ENCODE measurements at places on chromosomes 3 and 15.

GRCh38 chr3:151383956-151384355 is 597 bp downstream of the P2RY12 start:
- no peak for DNase-seq

DNA sequence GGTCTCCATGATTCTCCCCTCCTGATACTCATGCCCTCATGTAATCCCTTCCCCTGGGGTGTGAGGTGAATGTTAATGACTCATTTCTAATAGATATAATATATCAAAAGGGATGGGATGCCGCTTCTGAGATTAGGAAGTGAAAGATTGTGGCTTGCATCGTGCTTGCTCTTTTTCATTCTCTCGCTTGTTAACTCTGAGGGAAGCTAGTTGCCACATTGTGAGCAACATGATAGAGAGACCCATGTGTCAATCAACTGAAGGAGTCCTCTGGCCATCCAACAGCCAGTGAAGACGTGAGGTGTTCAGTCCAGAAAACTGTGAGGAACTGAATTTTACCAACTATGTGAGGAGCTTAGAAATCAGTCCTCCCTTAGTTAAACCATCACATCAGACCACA is 28.9 kb upstream of the DRD3 start:
- no peak for DNase-seq

DNA sequence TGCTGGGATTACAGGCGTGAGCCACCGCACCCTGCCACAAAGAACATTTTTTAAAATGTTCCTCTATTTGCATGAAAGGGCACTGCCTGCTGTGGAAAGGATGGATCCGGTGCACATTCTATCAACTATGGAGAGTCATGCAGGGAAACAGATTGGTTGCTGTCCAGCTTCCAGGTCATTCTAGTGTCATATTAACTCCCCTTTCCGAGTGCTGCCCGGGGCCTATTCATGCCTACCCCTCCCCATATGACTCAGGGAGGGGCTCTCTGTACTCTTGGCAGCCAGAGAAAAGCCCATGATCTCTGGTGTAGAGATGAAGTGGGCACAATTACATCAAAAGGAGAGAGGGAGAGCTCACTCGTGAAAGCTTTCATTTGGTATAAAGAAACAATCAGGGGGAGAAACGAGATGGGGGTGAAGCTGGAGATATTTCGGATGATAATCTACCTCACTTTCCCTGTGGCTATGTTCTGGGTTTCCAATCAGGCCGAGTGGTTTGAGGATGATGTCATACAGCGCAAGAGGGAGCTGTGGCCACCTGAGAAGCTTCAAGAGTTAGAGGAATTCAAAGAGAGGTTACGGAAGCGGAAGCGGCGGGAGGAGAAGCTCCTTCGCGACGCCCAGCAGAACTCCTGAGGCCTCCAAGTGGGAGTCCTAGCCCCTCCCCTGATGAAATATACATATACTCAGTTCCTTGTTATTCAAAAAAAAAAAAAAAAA is 16.1 kb upstream of the AHSG start:
- peak; percentile 96 for DNase-seq

DNA sequence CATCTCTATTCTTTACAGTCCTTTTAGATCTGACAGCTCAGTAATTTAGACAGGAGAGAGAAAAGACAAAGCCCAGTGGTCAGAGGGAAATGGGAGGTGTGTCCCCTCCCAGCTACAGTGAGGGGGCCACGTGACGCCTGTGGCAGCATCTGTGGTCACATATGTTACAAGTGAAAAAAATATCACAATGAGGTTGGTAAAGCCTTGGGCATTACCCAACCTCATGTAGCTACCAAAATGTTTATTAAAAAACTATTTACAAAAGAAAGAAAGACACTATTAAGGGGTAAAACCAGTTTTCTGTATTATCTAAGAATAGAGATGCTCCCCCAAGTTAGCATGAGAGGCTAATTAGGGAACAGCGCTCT is 42.9 kb upstream of the PLCL2 start:
- no peak for DNase-seq

DNA sequence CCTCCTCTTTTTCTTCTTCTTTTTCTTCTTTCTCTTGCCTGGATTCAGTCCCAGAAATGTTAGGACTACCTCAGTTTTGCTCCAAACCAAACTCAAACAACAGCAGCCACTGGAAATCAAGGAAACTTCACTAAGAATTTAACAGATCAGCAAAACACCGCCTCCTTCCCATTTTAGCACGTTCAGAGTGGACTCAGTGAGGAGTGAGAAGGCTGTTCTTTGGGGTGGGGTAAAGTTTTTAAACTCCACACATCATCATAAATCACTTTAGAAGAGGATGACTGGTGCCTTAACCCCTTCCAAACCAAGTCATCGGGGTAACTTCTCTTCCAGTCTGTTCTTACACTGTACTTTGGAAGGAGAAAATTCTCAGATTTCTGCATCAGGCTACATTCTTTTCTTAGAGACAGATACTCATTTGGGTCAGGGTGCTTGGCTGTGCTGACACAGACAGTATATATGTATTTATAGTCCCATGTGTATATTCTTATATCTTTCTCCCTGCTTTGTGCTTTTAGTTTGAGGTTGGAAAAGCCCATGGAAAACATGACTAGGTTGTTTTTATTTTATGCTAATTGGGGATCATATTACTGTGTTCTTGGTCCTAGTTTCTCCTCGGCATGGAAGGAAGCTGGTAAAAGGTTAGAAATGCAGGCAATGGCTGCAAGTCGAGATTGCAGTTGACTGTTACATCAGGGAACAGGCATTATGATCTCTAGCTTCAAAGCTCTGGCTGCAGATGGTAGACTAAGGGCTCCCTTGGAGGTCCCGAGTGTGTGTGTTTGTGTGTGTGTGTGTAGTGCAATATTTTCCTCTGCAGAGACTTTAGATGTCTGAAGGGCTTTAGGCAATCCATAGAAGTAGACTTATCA is at the start of gene CCDC80:
Gene CCDC80 (minus strand): TSS at position 214 of the 872 bp plus-strand sequence. CDS start 1,238 bp downstream, outside the sequence.
- DNase-seq: peak; percentile 90

Measured in mesendoderm (in vitro differentiated cells).